ENCODE measurements at places on chromosomes 4 and X.

DNA sequence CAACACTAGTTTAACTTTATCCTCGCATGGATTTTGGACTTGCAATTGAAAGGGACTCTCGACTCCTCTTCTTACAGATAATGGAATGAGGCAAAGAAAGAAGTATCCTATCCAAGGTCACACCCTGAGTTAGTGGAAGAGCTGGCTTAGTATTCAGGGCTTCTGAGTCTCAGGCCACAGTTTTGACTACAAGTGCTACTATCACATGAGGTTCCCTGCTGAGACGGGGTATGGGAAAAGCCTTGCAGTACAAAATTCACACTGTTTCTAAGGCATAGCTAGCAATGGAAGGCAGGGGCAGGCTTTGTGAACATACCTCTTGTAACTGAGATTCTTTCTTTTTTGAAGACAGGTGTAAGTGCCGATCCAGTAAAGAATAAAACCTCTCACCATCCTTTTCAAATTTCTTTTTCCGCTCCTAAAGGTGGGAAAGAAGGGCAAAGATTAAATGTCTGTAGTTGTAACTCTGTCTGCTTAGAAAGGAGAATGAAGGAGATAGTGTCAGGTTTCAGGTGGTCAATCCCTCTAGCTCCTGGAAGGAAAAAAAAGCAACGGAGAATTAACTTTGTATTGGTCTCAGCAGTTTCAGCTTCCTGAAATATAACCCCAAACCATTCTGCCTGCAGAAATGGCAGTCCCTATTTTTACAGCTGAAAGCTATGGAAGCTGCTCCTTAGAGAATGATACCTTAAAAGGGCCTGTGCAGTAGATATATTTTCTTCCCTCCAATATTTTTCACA, 199.0 kb downstream of the OPHN1 start:
- no peak for ATAC-seq

- no peak for ATAC-seq
Observed at GRCh38 chr4:110633358-110634341, 10.8 kb upstream of the PITX2 start.

DNA sequence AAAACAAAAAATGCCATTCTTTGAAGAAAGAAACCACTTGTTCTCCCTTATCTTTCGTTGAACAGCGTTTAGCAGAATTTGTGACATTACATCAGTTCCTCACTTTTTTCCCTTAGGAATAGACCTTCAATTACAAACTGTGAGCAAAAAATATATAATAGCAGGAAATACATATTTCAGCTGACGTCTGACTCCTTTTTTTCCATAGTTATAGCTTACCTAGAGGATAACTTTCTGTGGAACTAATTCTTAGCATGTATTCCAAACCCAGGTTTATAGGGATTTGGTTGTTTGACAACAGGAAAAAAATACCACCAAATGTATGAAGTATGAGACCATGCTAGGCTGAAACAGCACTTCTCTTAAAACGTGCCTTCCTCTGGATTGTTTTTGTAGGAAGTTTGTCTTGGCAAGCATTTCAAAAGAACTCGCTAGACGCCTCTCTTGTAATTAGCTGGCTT, 2.0 kb upstream of the LIMCH1 start:
- ATAC-seq: no peak

DNA sequence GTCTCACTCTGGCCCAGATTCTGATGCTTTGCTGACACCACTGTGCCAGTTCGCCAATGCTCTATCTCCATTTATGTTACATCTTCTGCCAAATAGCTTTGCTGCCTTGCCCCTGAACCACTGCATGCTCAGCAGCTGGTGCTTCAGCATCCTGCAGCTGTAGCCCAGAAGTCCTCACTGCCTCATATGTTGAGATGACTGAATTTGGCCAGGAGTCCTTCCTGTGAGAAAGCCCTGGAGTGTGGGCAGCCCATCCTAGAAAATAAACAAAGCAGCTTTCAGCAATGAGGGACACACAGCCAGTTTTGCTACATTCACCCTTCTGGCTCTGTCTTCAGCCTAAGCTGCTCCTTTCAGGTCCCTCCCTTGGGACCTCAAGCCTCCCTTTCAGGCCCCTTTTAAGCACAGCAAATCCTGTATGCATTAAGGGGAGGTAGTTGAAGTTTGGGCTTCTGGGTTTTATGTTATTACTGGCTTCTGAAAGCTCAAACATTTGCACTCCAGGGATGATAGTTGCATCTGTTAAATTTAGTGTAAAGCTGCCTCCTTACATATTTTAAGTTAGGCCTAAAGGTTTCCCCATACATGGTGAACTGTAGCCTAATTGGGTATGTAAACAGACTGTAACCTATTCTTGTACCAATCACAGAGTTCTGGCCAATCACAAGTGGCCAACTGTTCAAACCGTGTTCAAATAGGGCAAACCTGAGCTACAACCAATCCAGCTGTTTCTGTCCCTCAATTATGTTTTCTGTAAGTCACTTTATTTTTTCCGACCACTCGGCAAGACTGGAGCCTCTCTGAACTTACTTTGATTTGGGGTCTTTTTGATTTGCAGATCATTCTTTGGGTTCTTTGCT, 2.1 kb upstream of the TMEM165 start:
- no peak for ATAC-seq

DNA sequence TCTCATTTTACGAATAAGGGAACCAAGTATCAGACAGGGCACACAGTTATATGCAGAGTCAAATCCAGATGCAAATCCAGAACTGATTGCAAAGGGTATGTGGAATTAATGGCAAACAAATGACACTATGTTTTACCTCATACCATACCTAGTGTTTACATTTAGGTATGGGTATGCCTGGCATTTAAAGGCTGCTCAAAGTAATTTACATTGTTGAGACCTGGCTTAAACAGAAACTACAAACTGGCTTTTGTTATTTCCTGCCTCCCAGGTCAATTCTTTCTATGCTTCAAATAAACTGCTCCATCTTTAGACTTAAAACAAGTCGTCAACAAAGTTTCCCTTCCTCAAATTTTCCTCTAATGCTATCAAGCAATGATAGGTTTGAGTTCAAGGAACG, 33.7 kb downstream of the ANKRD17 start:
- no peak for ATAC-seq

GRCh38 chrX:17964871-17965270, 103.8 kb upstream of the RAI2 start:
- no peak for ATAC-seq

DNA sequence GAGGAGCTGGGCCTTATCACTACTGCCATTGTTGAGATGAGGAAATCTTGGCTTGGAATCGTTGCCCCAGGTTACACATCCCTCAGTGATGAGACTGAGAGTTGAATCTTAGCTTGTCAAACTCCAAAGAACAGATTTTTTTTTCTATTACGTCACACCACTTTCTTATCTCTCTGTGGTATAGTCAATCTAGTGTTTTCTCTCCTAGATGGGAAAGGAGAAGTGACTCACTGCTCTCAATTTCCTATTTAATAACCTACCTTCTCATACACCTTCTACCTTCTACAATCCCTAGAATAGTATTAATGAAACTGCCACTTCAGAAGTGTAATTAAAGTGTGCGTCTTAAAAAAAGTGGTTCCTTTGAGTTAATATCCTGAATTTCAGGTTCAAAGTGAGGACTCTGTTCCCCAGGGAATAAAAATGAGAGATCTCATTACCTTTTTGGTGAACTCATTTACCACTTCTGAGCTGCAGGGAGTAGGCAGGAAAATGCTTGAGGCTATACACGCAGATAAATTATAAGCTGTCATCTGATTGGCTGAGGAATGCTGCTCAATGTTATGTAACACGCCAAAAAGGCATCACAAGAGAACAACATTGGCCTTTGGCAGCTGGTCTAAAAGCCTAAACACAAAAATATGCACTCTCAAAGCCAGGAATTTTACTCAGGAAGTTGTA, 59.3 kb downstream of the MAD2L1 start:
- ATAC-seq: no peak

Data from SK-N-SH treated with all-trans-retinoic acid at 6 μM for 48 hours (cell line).